ENCODE measurements at places on chromosomes 11 and 22.

DNA sequence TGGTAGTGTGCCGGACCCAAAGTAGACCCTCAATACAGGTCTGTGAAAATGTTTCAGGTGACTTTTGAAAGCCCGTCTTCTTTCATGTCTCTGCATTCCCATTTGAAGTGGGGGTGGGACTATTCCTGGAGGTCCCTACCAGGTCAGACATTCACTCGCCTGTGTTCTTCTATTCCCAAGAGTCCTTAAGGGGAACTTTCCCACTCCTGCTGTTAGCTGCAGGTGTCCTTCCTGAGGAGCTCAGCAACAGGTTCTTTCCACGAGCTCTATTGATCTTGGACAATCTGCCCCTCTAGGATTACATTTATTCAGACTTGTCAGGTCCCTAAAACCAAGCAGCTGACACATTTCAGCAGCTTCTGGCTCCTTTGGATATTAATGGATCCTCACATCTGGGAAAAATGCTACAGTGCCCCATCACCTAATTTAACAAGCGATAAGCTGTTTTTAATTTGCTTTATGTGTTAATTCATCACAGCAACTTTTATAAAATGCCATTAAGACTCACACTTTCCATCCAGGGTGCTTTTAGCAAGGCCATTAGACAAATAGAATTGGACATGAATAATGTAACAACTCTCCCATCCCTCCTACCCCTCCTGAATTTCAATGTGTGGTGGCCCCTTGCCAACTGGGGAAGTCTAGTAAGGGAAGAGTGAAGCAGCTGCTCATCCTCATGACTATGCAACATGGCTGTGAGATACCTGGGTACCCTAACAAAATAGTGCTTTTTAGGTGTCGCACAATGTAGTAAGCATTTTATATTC is 259.5 kb upstream of the CCDC90B start:
- peak; percentile 68 for DNase-seq

GRCh38 chr11:15144347-15144746 is 29.6 kb downstream of the INSC start:
- DNase-seq: no peak

DNA sequence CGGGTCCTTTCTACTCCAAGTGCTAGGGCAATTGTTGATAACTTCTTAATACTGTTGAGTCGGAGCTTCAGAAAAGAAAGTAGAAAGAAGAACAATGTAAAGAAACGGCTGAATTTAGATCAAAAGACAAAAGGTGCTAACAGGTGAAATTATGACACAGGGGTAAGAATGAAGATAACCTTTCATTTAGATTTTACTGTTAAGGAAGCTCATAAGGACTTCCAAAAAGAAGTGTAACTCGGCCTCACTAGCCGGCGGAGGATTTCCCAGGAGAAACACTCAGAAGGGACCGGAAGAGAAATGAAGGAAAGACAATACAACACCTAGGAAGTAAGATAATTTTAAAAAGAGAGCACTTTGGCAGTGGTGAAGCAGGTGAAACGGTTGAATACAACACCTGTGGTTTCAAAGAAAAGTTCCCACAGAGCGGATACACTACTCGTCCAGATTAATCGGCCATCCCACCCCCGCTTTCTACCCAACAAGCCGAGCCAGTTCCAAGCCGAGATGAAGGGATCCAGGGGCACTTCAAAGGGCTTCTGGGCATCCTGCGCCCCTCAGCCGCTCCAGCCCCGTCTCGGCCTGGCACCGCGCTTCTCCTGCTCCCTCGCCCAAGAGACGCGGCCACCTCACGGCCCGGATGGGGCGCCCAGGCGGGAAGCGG is 737 bp downstream of the PPP2R1B start:
- no peak for DNase-seq

DNA sequence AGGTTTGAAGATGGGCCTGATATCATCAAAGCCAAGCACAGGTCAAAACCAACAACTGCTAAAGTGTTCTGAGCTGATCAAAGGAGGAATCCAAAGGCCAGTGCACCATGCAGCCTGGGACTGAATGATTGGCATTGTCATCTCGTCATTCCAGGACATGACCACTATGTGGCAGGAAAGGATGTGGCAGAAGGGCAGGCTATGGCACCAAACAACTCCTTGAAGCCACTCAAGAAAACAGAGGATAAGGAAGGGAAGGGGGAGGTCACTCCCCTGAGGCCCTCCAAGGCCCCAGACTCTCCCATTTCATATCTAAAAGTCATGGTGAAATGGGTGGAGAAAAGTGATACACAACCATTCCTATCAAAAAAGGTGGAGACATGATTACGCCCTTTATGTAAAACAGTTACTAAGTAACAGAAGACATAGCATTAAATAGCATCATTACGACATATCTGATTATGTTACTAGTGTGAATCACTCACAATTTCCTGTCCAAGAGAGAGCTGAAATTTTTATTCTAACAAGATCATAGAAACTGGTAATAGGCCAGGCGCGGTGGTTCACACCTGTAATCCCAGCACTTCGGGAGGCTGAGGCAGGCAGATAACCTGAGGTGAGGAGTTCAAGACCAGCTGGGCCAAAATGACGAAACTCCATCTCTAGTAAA is 49.3 kb downstream of the AHNAK start:
- DNase-seq: peak; percentile 67

DNA sequence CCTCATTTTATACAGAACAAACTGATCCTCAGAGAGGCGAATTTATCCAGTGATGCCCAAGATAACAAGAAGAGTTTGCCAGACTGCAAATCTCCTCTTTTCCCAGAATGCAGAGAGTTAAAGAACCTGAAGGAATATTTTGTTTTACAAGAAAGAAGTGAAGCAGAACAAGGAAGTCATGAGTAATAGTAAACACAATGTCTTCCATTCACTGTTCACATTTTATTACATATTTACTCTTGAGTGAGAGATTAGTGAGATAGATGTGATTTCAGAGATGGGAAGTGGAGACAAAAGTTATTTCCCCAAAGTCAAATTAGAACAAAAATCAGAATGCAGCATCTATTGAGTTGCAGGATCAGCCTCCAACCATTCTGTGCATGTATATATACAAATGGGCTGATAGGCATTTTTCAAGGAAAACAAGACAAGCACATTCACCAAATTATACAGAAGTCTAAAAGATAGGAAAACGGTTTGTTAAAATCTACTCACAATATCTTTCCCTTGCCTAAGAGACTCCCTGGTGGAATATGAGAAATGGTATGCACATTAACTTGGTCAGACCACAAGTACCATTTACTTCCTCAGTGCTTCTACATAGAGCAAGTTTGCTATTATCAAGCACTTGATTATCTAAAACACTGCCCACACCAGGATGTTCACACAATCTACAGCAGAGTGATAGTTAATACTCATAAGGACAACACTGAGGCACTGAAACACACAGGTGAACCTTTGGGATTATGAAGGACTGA is 12.0 kb downstream of the GUCY1A2 start:
- DNase-seq: no peak

DNA sequence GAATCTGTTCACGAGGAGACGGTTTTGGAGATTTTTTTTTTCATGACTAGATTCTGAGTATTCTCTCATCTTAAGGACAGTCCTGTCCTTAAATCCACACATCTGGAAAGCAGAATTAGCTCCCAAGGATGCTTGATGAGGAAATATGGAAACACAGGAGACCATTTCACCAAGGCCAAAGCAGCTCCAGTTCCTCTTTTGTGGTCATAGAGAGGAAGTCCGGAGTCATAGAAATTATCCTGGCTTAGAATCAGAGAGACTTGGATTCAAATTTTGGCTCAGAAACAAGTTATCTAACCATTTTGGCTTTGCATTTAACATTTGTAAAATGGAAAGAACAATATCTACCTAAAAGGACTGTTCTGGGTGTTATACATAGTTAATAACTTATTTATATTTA is 7.3 kb upstream of the TEAD1 start:
- no peak for DNase-seq

- peak; percentile 75 for DNase-seq
Observed at GRCh38 chr11:44954051-44954906, 3.6 kb upstream of the TP53I11 start.

- DNase-seq: no peak
Observed at GRCh38 chr22:16777284-16777924, 47.8 kb downstream of the XKR3 start.

DNA sequence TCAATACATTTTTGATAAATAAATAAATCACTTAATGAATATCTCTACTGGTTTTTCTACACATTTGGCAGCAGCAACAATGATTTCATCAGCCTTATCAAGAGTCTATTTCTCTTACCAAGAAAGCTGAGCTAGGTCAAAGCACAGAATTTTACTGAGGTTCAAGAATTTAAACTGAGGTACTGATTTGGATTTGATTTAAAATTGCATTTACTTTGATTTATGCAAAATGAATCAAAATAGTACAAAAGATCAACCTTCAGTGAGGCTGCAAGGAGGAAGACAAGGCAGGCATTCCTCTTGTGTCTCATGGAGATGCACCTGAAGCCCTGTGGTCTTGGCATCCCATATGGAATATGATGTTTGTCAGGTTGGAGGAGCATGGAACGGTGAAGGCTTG is 15.5 kb upstream of the EP300 start:
- no peak for DNase-seq

All from NCI-H524 (cell line).